ENCODE measurements at places on chromosomes 1 and 21.

DNA sequence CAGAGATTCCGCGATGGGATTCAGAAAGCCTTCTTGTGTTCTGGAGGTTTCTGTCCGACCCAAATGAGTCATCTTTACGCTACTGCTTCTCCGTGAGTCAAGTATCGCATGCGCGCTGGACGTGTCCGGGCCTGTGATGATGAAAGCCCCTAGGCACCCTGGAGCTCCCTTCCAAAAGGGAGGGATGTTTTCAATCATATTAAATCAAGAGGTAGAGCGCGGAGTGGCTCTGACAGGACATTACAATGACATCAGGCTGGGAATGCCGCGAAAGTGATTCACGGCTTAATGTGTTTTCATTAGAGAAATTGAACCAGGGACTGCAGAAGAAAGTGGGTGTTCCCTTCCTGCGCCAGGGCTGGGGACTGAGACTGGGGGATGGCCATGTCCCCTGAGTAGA is 48.5 kb downstream of the AJAP1 start:
- no peak for DNase-seq

DNA sequence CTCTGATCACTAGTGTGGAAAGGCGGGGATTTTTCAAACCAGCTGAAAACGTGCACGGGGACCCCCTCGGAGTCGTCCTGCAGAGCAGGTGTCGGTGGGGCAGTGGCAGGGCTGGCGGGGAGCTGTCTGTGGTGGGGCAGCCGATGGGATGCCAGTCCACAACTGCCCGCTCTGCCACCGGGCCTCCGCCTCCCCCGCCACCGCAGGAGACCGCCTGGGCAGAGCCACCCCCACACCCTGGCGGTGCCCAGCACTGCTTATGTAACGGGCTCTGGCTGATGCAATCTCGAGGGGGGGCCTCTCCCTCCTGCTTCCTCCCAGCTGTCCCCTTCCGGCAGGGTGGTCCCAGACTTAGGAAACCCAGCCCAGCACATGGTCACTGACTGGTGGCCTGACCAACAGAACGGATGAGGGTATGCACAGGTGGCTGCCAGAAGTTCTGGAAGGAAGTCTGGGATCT is 9.3 kb downstream of the CHD5 start:
- no peak for DNase-seq

DNA sequence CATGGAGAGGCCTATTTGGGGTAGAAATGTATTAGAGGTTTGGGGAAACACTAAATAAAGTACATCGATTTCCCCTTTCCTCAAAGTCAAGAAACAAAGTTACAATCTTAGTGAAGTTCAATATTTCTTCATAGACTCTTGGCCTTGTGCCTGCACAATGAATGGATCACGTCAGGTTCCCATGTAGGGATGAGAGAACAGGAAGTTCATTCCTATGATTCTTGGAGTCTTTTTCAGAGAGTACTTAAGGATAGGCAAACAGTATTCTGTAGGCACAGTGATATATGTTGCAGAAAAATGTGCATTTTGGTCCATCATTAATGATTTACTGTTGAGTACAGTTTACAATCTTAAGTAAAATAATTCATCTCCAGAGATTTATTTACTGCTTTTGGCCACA is 275.5 kb downstream of the RGS7 start:
- no peak for DNase-seq

DNA sequence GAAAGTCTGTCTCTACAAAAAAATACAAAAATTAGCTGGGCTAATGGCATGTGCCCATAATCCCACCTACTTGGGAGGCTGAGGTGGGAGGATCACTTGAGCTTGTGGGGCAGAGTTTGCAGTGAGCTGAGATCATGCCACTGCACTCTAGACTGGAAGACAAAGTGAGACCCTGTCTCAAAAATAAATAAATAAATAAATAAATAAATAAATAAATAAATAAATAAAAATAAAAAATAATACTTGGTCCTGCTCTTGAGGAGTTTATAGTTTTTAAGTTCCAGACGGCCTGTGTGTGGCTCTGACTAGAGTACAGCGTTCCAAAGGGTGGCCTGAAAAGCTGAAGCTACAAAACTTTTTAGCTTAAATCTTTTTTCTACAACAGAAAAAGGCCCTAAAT is 35.1 kb downstream of the PCSK9 start:
- DNase-seq, result no peak

- no peak for DNase-seq
Observed at GRCh38 chr1:50129201-50129600, 20.5 kb downstream of the ELAVL4 start.

GRCh38 chr21:35561116-35561515 is 499.2 kb downstream of the SETD4 start:
- DNase-seq, result no peak

- DNase-seq, result no peak
Observed at GRCh38 chr1:104593413-104594187, 843.9 kb downstream of the AMY1C start.
